Subcutaneous preadipocyte (primary cell): ENCODE measurements at places on chromosomes 4 and X. TPM values are rescaled to one million over a fixed set of nuclear protein-coding genes. Genes with fewer than 3 reads are reported as not detected.

Gene UBA6
- total RNA-seq, result 48.1 and 100 TPM in 2 replicates

Gene CLOCK
- 22.8 and 43.0 TPM in 2 replicates for total RNA-seq

Gene ENPEP
- 0.37 and 0.78 TPM in 2 replicates for total RNA-seq

Gene MCF2
- not detected in 2 replicates for total RNA-seq

Gene RHOH
- 0.20 TPM in 1 of 2 replicates, not detected in the other for total RNA-seq

Gene BGN
- total RNA-seq, result 3.3 and 11.4 TPM in 2 replicates

Gene KLHL13
- 2.9 and 3.3 TPM in 2 replicates for total RNA-seq

Gene BANK1
- under 0.01 and 0.20 TPM in 2 replicates for total RNA-seq

Gene FAM114A1
- total RNA-seq, result 255 and 266 TPM in 2 replicates

Gene ODAPH
- total RNA-seq, result under 0.01 TPM in 1 of 2 replicates, not detected in the other

Gene CCDC120
- total RNA-seq, result 0.37 and 0.39 TPM in 2 replicates

Gene LONRF3
- 0.20 TPM in 1 of 2 replicates, not detected in the other for total RNA-seq

Gene MAGED4B
- total RNA-seq, result 5.1 and 22.0 TPM in 2 replicates

Gene GRIA3
- total RNA-seq, result 1.4 and 2.6 TPM in 2 replicates

Gene TMEM156
- 0.20 TPM in 1 of 2 replicates, not detected in the other for total RNA-seq

Gene RAB40A
- total RNA-seq, result 0.37 and 0.39 TPM in 2 replicates

Gene UCP1
- not detected in 2 replicates for total RNA-seq

Gene TRIM2
- total RNA-seq, result 27.2 and 56.5 TPM in 2 replicates

Gene CT45A3
- not detected in 2 replicates for total RNA-seq

Gene APLN
- 0.73 and 0.78 TPM in 2 replicates for total RNA-seq

Gene JCHAIN
- total RNA-seq, result not detected in 2 replicates

Gene MND1
- 7.3 and 8.0 TPM in 2 replicates for total RNA-seq

Gene TFE3
- total RNA-seq, result 50.0 and 52.0 TPM in 2 replicates

Gene SATL1
- total RNA-seq, result not detected in 2 replicates

Gene BRS3
- total RNA-seq, result not detected in 2 replicates

Gene WDR45
- total RNA-seq, result 52.8 and 62.8 TPM in 2 replicates

Gene TSPYL2
- 3.9 and 5.1 TPM in 2 replicates for total RNA-seq

Gene SMIM31
- total RNA-seq, result not detected in 2 replicates

Gene FOXR2
- total RNA-seq, result not detected in 2 replicates

Gene CT45A10
- not detected in 2 replicates for total RNA-seq
